Metanephros (tissue), 2 donors: ENCODE measurements at places on chromosomes 12 and 14. TPM values are rescaled to one million over a fixed set of nuclear protein-coding genes. Genes with fewer than 3 reads are reported as not detected.

Gene AGAP2
- 2.9 TPM for total RNA-seq

Gene COX8C
- not detected for total RNA-seq

Gene VIPAS39
- total RNA-seq = 22.1 TPM

Gene TM9SF1
- 51.6 TPM for total RNA-seq

Gene FSCB
- total RNA-seq = 0.12 TPM

Gene APOF
- total RNA-seq = not detected

Gene GLT1D1
- total RNA-seq = 1.8 TPM

Gene GUCY2C
- total RNA-seq = not detected

Gene CISTR
- not detected for total RNA-seq

Gene PEBP1
- 212 TPM for total RNA-seq

Gene RIPK3
- total RNA-seq = 4.3 TPM

Gene MDGA2
- 2.5 TPM for total RNA-seq

Gene NEUROD4
- total RNA-seq = not detected

Gene FOXM1
- total RNA-seq = 11.0 TPM

Gene DTX1
- 20.1 TPM for total RNA-seq

Gene TAS2R20
- 9.4 TPM for total RNA-seq
